Omental fat pad (tissue), 4 donors: ENCODE measurements at places on chromosomes 12 and 14.

DNA sequence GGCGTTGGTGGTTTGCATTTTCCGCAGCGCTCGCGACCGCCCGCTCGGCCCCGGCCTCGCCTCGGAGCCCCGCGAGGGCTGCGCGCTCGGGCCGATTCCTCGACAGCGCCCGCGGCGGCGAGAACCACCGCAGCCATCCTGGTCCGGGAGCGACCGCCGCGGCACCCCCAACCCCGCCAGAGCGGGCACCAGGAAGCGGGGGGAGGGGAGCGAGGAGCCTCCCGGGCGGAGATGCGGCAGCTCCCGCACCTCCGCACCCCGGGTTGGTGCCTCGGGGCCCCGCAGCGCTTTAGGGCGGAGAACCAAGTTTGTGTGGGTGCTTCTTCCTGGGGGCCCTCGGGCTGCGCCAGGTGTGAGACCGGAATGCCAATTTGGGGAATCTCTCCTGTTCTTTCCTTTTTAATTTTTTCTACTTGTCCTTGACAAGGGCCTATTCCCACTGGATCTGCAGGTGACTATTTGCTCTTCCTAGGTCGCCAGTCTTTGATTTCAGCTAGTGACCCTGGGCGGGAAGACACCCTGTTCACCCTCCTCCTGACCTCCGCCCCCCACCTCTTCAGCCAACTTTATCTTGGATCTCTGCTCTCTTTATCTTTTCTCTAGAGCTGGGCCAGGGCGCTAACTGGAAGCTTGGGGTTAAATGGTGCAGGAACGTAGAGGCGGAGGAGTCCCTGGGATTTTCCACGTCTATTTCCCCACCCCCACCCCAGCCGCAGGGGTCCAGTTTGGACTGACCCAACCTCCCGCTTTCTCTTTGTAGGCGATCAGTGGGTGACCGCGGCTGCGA, at the start of gene SOCS2:
SOCS2 (plus strand) TSS at position 751 of the 787 bp plus-strand sequence. CDS start 223 bp downstream, outside the sequence.
- DNase-seq, result no peak

- DNase-seq, result no peak
Observed at GRCh38 chr12:14072987-14073386, 91.6 kb upstream of the GRIN2B start.

- no peak for DNase-seq
Observed at GRCh38 chr12:130351326-130351725, 13.6 kb downstream of the PIWIL1 start.

GRCh38 chr14:92309968-92310530, 12.9 kb upstream of the SLC24A4 start:
- no peak for DNase-seq

- DNase-seq, result no peak
Observed at GRCh38 chr14:34502545-34503225, 36.8 kb downstream of the EAPP start.

- DNase-seq, result no peak
Observed at GRCh38 chr14:92633724-92634123, 114.7 kb downstream of the LGMN start.

DNA sequence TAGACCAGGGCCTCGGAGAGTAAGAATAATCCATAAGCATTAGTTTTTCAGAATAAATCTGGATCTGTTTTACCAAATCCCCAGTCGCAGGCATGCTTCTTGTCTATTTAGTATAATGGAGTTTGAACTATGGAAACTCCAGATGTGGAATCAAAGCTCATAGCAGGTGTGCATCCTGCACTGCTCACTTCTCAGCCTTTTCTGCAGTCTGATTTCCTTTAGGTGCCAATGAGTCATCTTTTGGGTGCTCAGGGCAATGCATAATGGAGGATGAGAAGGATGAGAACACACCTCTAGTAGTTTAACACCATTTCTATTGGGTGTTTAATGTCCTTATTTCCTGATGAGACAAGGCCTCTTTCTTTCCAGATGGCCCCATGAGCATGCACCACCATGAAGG, 961.2 kb downstream of the TMEM121 start:
- no peak for DNase-seq

DNA sequence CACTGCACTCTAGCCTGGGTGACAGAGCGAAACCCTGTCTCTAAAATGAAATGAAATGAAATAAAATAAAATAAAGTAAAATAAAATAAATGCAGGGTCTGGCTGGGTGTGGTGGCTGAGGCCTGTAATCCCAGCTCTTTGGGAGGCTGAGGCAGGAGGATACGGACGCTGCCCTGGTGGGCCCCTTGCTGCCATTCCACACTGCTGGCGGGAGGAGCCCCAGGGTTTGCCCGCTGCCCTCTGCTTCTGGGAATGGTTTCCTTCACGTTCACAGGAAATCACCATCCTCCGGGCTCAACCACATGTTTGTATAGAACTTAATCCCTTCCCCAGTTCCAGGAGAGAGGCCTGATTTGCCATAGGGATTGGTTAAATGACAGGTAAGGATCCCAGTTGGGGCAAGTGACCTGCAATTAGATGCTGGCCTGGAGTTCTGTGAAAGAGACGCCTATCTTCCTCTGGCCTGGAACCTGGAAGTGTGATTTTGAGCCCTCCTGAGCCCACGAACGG, 29.3 kb downstream of the CALM1 start:
- DNase-seq, result no peak

GRCh38 chr14:52802597-52802996, 11.2 kb upstream of the GNPNAT1 start:
- no peak for DNase-seq

DNA sequence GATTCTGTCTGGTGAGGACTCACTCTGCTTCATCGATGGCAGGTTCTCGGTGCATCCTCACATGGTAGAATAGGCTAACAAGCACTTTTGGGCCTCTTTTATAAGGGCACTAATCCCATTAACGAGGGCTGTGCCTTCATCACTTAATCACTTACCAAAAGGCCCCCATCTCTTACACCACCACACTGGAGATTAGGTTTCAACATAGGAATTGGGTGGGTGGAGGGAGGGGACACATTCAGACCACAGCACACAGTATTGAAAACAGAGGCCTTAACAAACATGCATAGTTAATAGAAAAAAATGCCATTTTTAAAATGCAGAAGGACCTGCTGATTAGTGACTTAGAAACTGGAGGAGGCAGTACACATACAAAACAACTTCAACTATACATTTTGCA, 61.6 kb downstream of the SPPL3 start:
- DNase-seq, result no peak

GRCh38 chr12:4482936-4483335, 37.3 kb upstream of the FGF6 start:
- no peak for DNase-seq

DNA sequence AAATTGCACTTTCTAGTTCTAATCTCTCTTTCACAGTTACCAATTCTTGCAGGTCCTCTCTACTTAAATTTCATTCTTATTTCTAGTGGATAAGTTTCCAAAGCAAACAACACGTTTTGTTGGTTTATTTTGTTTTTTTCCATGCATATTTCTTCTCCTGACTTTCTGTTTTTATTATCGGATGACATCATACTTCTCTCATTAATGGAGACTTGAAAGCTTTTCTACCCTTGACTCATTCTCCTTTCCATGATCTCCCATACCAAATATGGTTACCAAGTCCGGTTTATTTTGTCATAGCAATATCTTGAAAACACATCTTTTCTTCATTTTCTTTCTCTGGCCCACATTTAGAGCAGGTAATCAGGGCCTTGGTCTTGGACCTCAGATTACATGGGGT, 796.5 kb downstream of the GALC start:
- no peak for DNase-seq

- DNase-seq, result no peak
Observed at GRCh38 chr12:57343703-57344378, 87.0 kb downstream of the R3HDM2 start.

DNA sequence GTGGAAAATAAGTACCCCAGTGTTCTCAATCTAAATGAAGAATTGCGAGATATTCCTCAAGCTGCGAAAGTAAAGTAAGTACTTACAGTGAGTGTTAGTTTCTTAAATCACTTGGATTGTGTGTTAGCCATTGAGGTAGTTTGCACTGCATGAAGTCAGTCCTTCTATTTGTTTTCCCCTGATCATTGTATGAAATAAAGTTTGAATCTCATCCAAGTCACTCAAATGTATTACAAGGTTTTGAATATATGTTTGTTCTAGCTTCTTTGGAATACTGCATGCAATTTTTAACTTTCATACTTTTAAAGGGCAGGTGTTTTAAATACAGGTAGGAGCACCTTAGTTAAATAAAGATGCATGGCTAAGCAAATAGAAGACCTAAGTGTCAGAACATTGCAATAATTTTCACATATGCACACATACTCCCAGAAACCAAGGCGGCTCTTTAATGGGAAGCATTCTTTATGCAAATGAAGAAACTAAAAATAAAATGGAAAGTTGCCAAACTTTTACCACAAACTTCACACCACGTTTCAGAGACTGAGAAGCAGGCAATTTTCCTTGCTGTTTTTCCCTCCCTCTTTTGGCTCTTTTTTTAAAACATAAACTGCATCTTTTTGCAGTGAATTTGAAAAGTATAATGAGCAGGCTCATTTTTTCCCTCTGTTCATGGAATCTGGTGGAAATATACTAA, 105.6 kb downstream of the GPR135 start:
- DNase-seq, result no peak

GRCh38 chr14:93075891-93076290, 39.8 kb downstream of the ITPK1 start:
- DNase-seq, result no peak

GRCh38 chr14:101449114-101449513, 112.2 kb upstream of the DIO3 start:
- no peak for DNase-seq

GRCh38 chr12:28390206-28390605, 199.9 kb downstream of the CCDC91 start:
- no peak for DNase-seq

GRCh38 chr12:97308576-97309198, 153.9 kb upstream of the RMST start:
- no peak for DNase-seq

- DNase-seq, result no peak
Observed at GRCh38 chr14:91925001-91925726, 22.3 kb downstream of the FBLN5 start.

- no peak for DNase-seq
Observed at GRCh38 chr12:20596061-20596460, 99.1 kb upstream of the SLCO1C1 start.

- no peak for DNase-seq
Observed at GRCh38 chr12:2354151-2354991, 301.6 kb downstream of the CACNA1C start.

- no peak for DNase-seq
Observed at GRCh38 chr14:55975281-55975910, 142.8 kb upstream of the PELI2 start.

- no peak for DNase-seq
Observed at GRCh38 chr12:118356809-118357256, 15.9 kb downstream of the TAOK3 start.

DNA sequence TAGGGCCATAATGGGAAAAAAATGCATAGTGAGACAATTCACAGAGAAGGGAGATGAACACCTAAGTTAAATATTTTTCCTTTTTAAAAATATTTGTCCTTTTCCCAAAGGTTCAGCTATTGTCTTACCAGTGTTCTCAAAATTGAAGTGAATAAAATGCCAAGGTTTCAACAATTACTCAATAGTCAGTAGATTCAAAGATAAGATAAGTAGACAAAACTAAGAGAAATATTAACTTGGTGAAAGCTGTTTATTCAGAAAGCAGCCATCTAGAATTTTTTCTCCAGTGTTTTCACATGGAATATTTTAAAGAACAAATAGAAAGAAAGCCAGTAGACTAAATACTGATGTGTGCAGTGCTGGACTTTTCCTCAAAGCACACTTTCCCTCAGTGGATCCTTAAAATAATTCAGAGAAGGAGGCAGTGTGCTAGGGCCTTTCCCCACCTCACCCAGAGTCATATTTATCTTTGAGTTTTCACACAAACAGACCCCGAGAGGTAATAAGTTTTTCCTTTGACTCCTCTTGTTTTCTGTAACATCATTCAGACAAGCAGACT, 144.5 kb upstream of the PLEKHG7 start:
- DNase-seq, result no peak

- no peak for DNase-seq
Observed at GRCh38 chr14:31939934-31940333, 137.2 kb upstream of the ARHGAP5 start.

GRCh38 chr12:13193505-13194231, 2.9 kb upstream of the EMP1 start:
- DNase-seq, result no peak

- DNase-seq, result no peak
Observed at GRCh38 chr14:23443411-23443812, 8.0 kb upstream of the MYH7 start.

GRCh38 chr12:122866950-122867607, 28.8 kb downstream of the VPS37B start:
- no peak for DNase-seq
